ENCODE measurements at places on chromosomes 5 and 9. TPM values are rescaled to one million over a fixed set of nuclear protein-coding genes. Genes with fewer than 3 reads are reported as not detected.
A peak's percentile ranks its signal among the peaks of the same experiment; 100 is the strongest.

DNA sequence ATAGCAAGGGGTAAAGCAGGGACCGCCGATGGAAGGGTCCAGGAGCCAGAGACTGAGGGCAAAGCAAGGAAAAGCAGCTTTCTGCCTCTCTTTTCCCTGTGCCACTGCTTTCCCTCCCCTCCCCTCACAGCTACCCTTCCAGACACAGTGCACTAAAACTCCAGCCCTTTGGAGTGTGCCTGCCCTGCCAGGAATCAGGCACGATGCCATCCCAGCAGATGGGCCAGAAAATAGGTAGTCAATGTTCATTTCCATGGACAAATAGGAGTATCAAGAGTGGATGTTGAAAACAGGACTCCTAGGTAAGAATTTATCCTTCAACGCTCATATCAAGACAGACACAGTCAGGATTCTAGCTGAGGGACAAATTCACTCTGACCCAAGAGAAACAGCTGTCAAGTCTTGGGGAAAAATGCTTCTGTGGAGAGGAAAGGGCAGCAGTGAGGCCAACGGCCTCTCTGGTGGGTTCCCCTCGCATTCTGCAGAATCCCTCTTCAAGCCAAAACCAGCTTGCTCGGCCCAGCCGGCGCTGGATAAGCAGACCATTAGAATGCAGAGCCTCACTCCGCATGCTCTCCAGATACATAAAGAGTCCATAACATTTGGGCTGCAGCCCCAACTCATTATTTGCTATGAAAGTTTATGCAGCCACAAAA is 138.0 kb downstream of the CAAP1 start:
- no peaks in the 10 kb centered on the region for H3K36me3 ChIP-seq
- H3K4me3 ChIP-seq = no peak overlapping the region
- H3K27ac ChIP-seq = no peak overlapping the region
- no peak for DNase-seq
- H3K27me3 ChIP-seq = no peaks in the 10 kb centered on the region
- no peaks in the 10 kb centered on the region for H3K4me1 ChIP-seq

DNA sequence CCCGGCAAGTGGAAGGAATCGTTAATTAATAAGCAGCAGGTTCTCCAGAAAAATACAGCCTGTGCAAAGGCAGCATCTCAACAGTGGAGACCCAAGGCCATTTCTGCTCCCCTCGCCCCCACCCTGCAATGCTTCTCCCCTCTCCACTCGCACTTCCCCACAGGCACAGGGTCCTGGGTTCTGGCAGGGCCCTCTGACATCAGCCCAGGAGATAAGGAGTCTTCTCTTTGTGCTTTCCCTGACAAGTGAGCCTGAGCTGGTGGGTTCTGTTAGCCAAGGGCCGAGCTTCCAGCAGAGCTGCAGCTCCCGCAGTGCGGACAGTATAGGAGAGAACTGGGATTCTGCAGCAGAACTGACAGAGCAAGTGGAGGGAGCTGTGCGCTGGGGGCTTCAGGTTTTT is 257.5 kb downstream of the NSG2 start:
- H3K4me3 ChIP-seq = no peak overlapping the region
- DNase-seq = no peak
- H3K4me1 ChIP-seq = no peaks in the 10 kb centered on the region
- no peaks in the 10 kb centered on the region for H3K36me3 ChIP-seq
- no peak overlapping the region for H3K27ac ChIP-seq

The CD72 gene
- total RNA-seq = not detected

The MED22 gene
- total RNA-seq = 25.8 TPM

The HRCT1 gene
- not detected for total RNA-seq

GRCh38 chr9:78291240-78291925 is 5.5 kb upstream of the PSAT1 start:
- DNase-seq = no peak
- H3K36me3 ChIP-seq = no peaks in the 10 kb centered on the region
- H3K4me3 ChIP-seq = no peak overlapping the region
- no peaks in the 10 kb centered on the region for H3K27me3 ChIP-seq

DNA sequence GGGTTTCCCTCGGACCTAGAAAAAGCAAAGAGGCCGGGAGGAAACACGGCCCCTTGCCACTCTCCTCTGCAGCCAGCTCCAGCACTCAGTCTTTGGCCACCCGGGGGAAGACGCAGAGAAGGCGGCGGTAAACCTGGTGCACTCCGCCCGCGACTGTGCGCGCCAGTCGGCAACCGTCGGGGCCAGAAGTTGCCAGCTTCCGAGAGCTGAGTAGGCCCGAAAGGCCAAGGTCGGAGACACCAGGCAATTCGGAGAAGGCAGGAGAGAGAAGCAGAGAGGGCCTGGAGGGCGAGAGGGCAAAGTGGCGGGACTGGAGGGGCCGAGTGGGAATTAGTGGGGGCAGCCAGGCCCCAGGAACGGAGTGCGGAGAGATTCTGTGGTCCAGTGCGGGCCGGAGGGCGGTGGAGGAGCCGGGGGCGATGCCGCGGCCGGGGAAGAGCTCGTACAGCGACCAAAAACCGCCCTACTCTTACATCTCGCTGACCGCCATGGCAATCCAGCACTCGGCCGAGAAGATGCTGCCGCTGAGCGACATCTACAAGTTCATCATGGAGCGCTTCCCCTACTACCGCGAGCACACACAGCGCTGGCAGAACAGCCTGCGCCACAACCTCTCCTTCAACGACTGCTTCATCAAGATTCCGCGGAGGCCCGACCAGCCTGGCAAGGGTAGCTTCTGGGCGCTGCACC is at the start of gene FOXB2:
Gene FOXB2, plus strand, starts transcription at position 420 of the 690 bp plus-strand sequence. Its CDS starts 0 bp downstream, at position 420.
- peaks cover 99% of the 10 kb centered on the region for H3K27me3 ChIP-seq
- no peak for DNase-seq
- peak within 1 kb of the TSS; percentile 12 for H3K4me3 ChIP-seq
- H3K27ac ChIP-seq = no peak within 1 kb of the TSS
- H3K36me3 ChIP-seq = no peaks in the 10 kb centered on the region
- H3K4me1 ChIP-seq = peaks cover 23% of the 10 kb centered on the region
